Activated CD4-positive, CD25-positive, alpha-beta regulatory T cell (primary cell): ENCODE measurements at places on chromosomes 16 and 17.

- DNase-seq: no peak
Measured at GRCh38 chr16:49835161-49835777, 20.6 kb downstream of the ZNF423 start.

GRCh38 chr16:71460236-71460635, 1.8 kb downstream of the ZNF23 start:
- no peak for DNase-seq

DNA sequence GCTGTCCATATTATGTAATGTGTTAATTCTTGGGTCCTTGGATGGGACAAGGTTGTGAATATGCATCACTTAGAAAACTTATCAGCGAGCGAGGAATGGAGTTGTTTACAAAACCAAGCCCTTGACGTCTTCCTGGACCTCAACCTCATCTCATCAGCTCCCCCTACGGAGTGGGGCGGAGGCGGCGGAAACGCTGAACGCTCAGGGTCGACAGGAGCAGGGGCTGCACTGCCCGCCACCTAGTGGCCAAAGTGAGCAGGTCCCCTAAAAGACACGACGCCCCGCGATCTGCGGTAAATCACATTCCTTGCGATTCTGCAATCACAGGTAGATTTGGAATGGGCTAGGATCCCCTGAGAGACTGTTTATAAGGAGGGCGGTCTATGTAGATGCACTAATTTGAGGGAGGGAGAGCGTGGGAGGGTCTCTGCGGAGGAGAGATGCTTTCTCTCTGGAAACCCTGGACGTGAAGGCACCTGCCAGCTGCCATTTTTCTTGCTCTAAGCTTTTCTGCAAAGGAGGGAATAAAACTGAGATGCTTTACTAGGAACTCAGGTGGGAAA, 5.4 kb upstream of the ICAM2 start:
- DNase-seq: peak; percentile 92

DNA sequence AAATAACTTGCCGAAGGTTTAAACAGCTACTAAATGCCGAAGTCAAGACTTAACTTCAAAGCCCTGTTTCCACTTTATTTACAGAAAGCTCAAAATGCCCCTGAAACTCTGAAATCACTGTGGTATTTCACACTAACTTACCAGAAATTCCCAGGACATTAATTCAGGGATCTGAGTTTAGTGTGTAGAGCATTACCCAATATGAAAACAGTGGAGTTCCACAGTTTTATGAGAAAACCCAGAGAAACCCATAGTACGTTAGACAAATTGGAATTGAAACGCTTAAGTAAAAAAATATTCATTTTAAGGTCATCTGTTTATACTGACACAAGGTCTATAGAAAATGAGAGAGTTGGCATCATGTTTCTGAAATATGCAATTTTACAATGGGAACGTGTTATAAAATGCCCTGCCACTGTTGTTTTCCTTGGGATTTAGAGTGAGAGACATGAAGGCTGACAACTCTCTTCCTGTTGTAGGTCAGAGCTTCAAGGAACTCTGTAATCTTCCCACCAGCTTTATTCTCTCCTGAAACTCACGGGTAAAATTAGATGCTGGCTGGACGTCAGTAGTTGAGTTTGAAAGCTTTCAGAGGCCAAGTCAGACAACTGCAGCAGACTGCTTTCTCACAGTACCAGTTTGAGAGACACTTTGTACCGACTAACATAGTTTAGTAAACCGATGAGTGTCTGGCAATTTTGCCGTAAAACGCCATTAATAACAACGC, 139.4 kb upstream of the TBX2 start:
- no peak for DNase-seq

DNA sequence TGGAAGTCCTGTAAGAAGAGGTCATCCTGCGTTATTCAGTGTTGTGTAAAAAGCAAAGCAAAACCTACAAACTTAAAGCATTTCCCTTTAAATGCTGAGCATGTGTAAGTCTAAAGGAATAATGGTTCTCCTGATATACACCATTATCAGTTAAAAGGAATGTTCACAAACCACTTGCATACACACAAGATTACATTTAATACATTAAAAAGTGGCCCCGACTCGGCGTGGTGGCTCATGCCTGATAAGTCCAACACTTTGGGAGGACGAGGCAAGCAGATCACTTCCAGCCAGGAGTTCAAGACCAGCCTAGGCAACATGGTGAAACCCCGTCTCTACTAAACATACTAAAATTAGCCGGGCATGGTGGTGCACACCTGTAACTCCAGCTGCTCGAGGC, 30.5 kb downstream of the CPPED1 start:
- DNase-seq: no peak

DNA sequence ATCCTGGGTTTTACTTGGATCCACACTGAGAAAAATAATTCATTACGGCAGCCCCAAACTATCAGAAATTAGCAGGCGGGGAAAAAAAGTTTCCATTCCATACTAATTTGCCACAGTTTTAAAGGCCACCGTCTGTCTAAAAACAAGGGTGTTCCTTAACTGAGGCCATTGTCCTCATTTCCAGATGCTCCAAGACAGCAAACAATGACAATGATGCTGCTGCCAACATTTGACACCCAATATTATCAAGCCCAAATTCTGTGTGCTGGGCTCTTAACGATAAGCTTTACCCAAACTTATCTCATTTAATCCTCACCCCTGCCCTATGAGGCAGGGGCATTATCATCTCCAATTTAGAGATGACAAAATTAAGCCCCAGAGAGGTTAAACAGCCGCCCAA, 26.3 kb downstream of the CUEDC1 start:
- DNase-seq: no peak

GRCh38 chr17:78651554-78651953, 74.4 kb upstream of the DNAH17 start:
- DNase-seq: no peak

DNA sequence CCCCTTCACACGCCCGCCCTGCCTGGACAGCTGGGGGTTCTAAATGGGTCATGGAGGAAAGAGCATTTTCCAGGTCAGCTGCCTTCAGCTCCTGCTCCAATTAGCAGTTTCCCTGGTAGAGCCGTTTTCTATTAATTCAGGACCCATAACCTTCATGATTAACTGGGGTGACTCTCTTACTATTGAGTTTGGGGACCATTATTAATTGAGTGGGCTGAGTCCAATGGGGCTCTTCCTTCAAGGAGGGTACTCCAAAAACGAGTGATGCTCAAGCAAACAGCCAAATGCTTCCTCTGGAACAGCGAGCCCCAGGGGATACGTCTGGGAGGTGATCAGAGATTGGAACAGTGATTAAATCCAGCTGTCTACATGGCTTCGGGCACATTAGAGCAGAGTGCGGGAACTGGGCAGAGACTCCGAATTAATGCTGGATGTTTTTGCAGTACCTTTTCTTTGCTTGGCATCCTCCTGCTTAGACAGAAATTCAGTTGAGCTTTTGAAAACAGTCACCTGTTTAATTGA, 68.1 kb upstream of the CACNG3 start:
- DNase-seq: no peak

- no peak for DNase-seq
Measured at GRCh38 chr17:59870482-59870881, 22.3 kb downstream of the TUBD1 start.

- DNase-seq: no peak
Measured at GRCh38 chr16:88864521-88864920, 1.9 kb downstream of the PABPN1L start.

DNA sequence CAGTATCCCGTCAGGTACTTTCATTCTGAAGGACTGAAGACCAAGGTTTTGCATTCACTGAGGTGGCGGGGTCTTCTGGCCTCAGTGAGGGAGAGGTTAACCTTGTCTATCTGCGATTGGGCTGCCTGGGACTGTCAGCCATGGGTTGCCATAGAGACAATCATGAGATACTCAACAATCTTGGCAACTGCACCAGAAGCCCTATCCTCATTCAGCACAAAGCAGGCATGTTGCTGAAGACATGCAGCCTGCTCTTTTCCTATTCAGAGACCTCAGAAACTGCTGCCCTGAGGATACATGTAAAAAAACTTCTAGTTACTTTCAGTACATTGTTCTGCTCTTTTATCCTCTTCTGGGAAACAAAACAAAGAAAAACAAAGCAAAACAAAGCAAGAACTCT, 146.3 kb upstream of the PIRT start:
- no peak for DNase-seq

DNA sequence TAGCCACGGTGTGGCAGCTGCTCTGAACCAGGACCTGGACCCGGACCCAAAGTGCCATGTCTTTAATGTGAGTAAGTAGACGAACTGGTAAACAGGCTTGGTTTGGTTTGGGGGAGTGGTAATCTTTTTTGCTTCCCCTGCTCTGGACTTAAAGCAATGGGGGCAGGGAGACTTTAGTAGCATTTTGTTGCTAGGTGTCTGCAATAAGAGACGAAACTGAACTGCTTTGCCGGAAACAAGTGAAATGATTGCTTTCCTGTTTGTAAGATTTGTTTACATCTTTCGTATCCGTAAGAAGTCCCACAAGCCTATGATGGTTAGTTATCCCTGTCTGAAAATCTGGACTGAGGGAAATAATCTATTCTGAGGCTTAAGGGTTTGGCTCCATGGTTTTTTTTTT, 21.5 kb downstream of the PRCD start:
- DNase-seq: no peak

DNA sequence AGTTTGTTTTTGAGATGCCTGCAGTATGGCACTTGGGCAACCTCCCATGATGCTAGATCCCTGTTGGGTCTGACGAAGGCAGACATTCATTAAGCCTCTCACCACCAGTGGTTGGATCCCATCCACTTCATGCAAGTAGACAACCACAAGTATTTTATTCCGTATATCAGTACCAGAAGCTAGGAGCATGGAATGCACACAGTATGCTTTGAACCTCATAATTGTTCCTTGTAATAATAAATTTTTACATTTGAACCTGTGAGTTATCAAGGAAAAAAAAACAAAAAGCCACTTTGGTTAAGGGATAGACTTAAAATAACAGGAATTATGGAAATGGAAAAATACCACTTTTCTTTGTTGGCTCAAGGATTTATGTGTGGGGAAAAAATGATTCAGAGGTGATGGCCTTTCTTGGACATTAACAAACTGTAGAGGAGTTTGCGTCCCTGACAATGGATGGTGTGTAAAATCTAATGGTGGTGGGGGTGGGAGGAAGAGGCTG, 107.1 kb upstream of the KCNJ16 start:
- DNase-seq: no peak

DNA sequence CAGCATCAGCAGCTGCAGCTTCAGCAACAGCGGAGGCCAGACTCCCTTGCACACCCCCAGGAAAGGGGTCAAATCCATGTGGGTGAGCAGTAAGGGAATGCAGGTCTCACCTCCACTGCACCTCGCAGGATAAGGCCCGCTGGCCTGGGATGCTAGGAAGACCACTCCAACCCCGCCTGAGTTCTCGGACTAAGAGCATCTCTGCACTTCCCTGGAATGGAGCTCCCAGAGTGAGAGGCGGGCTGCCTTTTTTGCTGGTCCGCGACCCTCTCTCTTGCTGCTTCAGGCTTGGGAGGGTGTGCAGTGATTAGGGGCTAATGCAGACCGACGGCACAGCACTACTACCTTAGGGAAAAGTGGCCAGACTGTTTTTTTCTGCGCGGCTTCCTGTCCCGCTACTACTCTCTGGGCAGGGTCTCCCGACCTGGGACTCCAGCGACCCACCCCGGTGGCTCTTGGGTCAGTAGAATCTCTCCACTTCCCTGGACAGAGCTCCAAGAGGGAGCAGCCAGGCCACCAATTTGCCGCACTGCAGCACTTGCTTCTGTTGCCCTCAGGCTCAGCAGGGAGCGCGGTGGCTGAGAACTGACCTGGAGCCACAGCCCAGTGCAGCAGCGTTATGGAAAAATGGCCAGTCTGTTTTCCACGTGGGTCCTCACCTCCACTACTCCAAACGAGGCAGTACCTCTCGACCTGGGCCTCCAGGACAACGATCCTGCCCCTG, 480.4 kb downstream of the CDH8 start:
- DNase-seq: no peak

GRCh38 chr16:87847785-87848675, 21.3 kb downstream of the SLC7A5 start:
- no peak for DNase-seq

DNA sequence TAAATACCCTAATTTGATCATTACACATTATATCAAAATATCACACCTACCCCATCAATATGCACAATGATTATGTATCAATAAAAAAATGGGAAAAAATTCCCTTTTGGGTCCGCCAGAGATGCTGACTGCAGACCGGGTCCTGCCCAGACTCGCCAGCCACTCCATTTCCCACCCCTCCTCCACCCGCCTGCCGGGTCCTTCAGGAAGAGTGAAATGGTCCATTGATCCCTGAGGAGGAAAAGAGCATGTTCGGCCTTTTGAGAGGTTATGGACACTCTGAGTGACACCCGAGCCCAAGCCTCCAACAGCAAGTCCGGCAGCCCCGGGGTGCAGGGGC, 123.9 kb upstream of the ZFHX3 start:
- no peak for DNase-seq

GRCh38 chr16:27237219-27238015, 31.2 kb downstream of the NSMCE1 start:
- DNase-seq: peak; percentile 74

- DNase-seq: peak; percentile 81
Measured at GRCh38 chr17:5281814-5282641, at the start of gene RABEP1. TSS of gene RABEP1 (plus strand) at chr17:5282284. CDS start at chr17:5282487, 203 bp downstream.

DNA sequence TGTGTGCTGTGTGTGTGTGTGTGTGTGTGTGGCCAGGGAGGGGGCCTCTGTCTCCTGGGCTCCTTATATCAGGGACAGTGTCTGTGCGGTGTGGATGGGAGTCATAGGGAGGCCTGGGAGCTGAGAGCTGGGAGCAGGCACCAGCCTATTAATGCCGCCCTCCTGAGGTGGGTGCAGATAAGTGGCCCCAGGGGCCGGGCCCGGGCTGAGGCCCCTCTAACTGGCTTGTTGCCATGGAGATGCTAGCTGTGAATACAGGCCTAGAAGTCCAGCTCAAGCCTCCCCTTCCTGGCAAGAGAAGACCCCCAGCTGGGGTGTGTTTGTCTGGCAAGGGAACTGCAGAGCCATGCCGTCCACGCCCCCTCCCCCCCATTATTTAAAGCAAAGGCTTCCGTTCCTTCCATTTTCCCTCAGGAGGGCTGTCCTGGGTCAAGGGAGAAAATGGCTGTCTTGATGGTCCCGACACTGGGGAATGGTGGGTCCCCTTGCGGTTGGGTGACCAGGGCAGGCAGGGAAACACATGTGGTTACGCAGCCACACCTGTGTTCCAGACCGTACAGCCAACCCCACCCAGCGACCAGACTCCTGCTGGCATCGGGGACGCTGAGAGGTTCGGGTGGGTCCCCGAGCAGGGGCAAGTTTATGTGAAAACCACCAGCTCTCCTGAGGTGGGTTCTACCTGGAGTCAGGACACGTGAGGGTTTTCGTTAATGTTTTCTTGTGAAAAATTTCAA, 141.1 kb downstream of the MRM1 start:
- DNase-seq: no peak

GRCh38 chr17:8830141-8830540, 31.0 kb upstream of the MFSD6L start:
- DNase-seq: no peak

- no peak for DNase-seq
Measured at GRCh38 chr16:4113358-4114256, 2.6 kb downstream of the ADCY9 start.

- no peak for DNase-seq
Measured at GRCh38 chr17:64269687-64270649, 6.9 kb upstream of the TEX2 start.

GRCh38 chr16:29126057-29126494, 141.2 kb downstream of the LAT start:
- DNase-seq: no peak
